Mesothelial cell of epicardium (in vitro differentiated cells): ENCODE measurements at places on chromosomes 3 and 15.
A peak's percentile ranks its signal among the peaks of the same experiment; 100 is the strongest.

DNA sequence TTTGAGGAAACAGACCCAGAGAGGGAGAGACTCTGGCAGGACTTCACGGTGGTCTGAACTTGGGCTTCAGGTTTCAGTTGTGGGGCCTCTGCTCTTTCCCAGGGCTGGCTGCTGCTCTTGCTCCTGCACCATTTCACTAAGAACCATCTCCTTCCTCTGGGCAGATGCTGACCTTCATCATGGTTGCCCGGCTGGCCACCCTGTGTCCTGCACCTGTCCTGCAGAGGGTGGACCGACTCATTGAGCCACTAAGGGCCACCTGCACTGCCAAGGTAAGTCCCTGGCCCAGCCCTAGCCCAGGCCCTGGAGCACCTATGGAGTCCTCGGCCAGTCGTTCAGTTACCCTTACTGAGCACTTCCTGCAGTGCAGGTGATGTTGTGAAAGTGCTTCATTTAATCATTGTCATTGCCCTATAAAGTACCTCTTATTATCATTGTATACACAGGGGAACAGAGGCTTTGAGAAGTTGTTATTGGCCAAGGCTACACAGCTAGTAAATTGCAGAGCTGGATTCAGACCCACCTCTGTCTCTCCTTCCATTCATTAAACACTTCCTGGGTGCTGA, 10.0 kb downstream of the RPL32 start:
- H3K36me3 ChIP-seq: peaks cover 31% of the 10 kb centered on the region
- no peaks in the 10 kb centered on the region for H3K27me3 ChIP-seq
- H3K4me1 ChIP-seq: no peaks in the 10 kb centered on the region
- H3K27ac ChIP-seq: peak overlapping the region; percentile 30
- no peak for DNase-seq
- H3K4me3 ChIP-seq: no peak overlapping the region

DNA sequence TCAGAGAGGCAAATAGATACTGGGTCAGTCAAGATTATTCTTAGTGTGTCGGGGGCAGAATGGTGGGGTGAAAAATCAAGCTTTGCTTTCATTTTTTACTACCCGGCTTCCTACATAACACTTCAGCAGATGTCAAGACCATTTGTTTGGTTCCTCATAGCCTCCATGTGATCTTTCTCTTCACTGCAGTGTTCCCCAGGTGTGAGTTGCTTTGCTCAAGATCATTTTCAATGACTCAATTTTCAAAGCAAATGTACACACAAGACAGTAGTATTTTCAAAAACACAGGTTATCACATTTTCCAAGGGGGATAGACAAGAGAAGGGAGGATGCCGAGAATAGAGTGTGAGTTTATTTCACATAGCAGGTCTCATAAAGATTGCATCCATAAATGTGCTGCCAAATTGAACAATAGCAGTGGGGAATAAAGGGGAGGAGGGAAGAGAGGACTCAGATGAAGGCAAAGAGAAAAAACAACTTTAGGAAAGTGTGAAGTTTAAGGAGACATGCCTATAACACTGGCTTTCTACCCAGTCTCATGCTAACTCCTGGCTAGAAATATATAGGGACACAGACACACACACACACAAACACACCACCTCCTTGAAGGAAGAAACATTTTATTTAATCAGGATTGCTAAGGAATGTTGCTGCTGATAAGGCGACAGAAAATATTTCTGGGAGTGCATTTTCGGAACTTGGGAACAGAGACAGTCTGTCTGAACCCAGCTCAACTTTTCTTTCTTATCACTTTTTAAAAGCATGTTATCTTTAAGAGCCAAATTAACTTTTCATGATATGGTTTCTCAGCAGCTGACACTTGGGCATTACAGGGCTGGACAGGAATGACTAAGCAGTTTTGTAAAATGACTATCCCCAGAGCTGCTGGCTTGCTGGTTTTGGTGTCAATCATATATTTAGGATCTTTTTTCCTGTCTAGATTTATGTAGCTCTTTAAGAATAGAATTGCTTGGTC, 402.4 kb downstream of the RBMS3 start:
- H3K27me3 ChIP-seq: no peaks in the 10 kb centered on the region
- H3K36me3 ChIP-seq: peaks cover 1% of the 10 kb centered on the region
- peaks cover 73% of the 10 kb centered on the region for H3K4me1 ChIP-seq
- no peak overlapping the region for H3K4me3 ChIP-seq
- peak overlapping the region; percentile 81 for H3K27ac ChIP-seq

DNA sequence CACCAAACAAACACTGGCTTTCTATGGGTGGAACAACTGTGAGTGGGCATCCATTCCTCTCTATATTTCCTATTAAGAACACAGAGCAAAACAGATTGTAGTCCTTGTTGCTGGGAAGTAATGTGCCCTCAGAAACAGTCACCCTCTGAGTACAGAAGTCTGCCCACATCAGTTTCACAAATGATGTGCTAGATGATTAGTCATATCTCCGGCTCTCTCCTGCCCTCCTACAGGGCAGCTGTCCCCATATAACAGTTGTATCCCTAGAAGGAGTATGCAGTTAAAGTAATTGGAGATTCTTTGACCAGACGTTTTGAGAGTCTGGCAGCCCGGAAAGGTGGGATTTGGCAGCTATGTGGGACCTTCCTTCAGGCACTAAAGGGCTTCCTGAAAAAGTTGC, 159.9 kb downstream of the APBA2 start:
- H3K27me3 ChIP-seq: no peaks in the 10 kb centered on the region
- no peak for DNase-seq
- peaks cover 25% of the 10 kb centered on the region for H3K4me1 ChIP-seq
- H3K27ac ChIP-seq: no peak overlapping the region
- H3K36me3 ChIP-seq: no peaks in the 10 kb centered on the region
- H3K4me3 ChIP-seq: no peak overlapping the region

DNA sequence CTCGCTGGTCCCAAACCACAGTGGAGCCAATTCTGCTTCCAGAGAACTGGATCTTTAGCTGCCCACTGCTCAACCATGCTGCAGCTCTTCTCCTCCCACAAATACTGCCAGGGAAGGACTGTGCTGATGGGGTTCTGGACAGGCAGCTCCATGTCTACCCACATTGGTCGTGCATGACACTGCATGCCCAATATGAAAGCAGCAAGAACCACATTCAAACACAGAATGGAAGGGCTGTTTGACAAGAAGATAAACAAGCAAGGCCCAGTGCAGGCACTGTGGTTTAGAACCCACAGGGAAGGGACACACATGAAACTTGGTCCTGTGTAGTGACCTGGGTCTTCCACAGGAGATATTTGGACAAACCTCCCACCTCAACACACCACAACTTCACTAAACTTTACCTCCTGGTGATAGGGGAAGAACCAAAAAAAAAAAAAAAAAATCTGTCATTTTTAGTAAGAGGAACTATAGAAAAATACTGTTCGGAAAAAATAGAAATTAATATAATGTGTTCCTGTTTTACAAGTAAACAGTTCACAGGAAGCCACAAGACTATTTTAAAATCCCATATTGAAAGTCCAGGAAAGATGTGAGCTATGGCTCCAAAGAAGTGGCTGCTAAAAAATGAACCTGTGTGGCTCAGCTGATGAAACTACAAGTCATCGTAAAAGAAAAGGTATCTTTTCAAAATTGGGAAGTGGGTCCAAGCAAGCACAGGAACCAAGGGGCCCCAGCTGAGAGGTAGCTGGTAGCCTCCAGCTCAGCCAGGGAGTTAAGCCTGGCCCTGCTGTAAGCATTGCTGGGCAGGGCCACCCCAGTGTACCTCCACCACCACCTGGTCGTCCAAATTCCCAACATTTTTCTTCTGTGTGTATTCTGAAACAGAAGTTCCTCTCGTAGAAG, 77.7 kb upstream of the ACAN start:
- H3K27me3 ChIP-seq: peaks cover 30% of the 10 kb centered on the region
- H3K4me3 ChIP-seq: no peak overlapping the region
- no peak for DNase-seq
- no peak overlapping the region for H3K27ac ChIP-seq
- no peaks in the 10 kb centered on the region for H3K4me1 ChIP-seq
- no peaks in the 10 kb centered on the region for H3K36me3 ChIP-seq

DNA sequence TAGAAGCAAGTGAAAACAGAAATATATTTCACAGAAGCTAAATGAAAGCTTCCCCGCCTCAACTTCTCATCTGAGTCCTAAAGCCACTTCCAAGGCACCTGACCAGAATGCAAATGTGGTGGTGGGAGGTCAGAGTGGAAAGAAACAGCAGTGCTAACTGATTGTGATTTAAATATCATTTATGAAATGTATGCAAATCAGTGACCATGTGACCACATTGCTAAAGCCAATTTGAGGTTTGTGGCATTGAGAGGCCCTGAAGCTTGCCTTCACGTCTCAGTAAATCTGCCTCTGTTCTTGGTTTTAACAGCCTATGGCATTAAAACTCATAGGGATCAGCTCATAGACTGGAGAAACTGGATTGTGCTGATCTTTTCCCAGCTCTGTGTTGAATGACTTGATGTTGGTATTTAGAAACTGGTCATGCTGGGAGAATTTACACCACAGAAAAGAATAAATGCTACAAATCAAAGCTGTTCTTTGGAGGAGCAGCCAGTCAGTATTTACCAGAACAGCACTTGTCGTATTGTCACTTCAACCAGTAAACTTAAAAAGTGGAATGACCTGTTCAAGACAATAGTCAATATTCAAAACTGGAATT, 481.4 kb upstream of the ALCAM start:
- H3K27me3 ChIP-seq: no peaks in the 10 kb centered on the region
- no peak overlapping the region for H3K27ac ChIP-seq
- H3K36me3 ChIP-seq: no peaks in the 10 kb centered on the region
- no peak overlapping the region for H3K4me3 ChIP-seq
- no peaks in the 10 kb centered on the region for H3K4me1 ChIP-seq
- DNase-seq: no peak

DNA sequence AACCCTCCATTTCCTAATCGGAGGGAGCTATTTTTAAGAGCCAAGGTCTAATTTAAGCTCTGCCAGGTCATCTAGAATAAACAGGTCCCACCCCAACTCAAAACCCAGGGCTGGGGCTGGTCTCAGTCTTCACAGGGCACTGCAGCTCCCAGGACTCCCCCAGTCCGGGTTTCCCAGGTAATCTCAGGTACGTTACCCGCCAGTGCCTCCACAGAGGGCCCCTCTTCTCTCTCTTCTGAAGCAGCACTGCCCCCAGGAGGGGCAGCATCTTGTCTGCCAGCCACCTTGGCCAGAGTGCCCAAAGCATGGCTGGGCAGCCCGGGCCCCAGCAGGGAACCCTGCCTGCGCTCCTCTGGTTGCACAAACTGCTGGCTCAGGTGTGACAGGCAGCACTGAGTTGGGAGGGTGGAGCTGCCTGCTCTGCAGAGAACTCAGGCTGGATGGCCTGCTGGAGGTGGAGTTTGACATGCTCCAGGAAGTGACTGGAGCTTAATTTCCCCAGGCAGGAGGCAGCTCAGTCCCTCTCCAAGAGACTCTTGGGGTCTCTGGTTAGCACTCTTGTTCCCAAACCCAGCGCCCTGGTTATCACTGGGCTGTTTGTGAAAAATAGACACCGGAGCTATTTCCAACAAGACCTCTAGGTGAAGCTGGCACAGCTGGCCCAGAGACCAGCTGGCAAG, at the start of gene PLA2G4F:
Gene PLA2G4F, minus strand, starts transcription at position 394 of the 680 bp plus-strand sequence. Its CDS starts 87 bp downstream, at position 307.
- peaks cover 29% of the 10 kb centered on the region for H3K4me1 ChIP-seq
- peaks cover 5% of the 10 kb centered on the region for H3K36me3 ChIP-seq
- no peak within 1 kb of the TSS for H3K4me3 ChIP-seq
- DNase-seq: no peak
- H3K27ac ChIP-seq: peak within 1 kb of the TSS; percentile 69
